HuH-7.5 (cell line): ENCODE measurements at places on chromosomes 5 and 9.

DNA sequence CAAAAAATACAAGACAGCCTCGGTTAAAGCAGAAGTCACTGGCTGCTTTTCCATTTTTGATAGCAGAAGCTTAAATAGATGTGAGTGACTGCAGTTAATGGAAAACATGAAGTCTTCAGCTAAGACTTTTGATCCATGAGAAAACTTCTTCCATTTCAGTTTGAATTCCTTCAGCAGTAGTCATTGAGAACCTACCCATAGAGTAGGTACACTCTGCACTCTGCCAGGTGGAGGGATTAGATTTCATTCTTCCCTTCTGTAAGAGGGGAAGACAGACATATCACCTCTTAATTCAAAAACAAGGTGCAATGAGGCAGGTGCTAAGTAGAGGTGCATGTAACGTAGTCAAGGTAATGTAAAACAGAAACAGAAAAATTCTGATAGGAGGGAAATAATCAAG lies 26.7 kb upstream of the XPA start:
- DNase-seq, result no peak

GRCh38 chr5:125194883-125195282 lies 448.4 kb upstream of the ZNF608 start:
- no peak for DNase-seq

- DNase-seq, result no peak
These were observed 1.3 kb upstream of the HSPA4 start for GRCh38 chr5:133050521-133050920.

DNA sequence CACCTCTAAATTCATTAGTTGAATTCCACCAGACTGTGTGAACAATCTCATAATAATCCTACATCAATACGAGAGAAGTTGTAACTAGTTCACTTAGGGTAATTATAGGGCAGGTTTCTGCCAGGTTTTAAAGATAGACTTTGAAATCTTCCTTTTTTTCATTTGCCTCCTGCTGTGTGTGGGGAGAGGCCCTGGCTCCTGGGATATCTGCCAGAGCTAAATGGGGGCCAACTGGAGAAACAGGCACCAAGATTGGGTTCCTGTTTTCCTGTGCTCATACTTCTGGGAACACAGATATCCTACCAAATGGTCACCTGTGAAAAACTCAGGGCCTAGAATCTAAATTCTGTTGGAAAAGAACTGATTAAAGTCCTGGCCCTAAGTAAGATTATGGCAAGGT lies 42.3 kb downstream of the SH3RF2 start:
- DNase-seq, result no peak

DNA sequence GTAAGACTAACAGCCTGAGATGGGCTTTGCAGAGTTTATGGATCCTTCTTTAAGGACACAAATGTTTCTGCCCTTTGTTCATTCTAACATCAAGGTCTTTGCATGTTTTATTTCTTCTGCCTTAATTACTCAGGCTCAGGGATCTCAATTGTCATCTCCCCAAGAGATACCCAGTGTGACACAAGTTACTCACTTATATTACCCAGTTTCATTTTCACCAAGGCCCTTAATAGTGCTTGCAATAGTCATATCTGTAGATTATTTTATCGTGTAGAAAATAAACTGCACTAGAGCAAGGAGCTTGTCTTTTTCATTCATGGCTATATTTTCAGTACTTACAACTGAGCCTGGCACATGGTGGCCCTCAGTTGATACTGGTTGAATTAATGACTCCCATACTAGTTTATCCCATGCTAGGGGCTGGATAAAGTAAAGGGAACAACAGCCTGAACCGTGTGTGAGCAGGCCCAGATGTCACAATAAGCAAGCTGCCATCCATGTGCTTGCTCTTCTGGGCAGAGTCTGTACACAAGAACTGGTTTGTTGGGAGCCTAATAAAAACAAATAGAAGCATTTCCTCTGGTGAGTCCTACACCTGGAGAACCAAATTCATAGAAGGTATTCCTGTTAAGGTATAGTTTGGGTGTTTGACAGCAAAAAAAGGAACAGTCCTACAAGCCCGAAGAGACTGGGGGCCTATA lies 112.5 kb upstream of the CD180 start:
- DNase-seq, result no peak

DNA sequence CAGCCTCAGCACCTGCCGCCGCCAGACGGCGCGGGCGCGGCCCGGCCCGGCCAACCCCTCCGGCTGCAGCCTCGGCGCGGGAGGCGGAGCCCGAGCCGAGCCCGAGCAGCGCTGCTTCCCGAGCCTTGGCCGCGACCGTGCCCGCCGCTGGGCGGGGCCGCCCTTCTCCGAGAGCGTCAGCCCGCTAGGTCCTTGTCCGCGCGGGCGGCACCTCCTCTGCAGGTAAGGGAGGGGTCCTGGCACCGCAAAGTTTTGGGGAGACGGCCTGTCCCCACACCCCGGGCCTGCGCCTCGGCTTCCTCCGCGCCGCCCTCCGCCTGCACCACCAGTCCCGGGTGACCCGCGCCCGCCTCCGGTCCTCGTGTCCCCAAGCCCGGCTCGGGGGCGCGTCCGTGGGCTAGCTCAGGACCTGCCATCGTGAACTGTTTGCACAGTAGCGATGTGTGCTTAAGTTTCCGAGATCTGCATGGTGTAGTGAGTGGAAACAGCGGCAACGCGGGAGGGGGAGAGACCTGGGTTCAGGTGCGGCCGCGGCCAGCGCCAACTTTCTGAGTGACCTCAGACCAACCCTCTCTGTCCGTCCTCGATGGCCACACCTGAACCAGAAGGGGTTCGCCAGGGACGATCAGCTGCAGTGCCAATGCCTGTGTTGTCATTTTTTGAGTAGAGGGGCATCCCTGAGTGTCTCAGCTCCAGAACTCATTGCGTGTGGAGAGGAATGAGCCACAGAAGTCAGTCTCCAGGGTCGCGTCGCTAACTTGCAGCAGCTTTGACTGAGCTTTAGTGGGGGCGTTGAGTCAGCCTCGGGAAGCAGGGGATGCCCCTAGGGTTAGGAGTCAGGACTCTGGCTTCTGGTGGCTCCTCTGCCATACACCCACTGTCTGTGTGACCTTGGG lies at the start of gene FRMPD1:
Gene FRMPD1 (plus strand): TSS at position 82 of the 896 bp plus-strand sequence. CDS start 41,688 bp downstream, outside the sequence.
- DNase-seq, result peak; percentile 73

DNA sequence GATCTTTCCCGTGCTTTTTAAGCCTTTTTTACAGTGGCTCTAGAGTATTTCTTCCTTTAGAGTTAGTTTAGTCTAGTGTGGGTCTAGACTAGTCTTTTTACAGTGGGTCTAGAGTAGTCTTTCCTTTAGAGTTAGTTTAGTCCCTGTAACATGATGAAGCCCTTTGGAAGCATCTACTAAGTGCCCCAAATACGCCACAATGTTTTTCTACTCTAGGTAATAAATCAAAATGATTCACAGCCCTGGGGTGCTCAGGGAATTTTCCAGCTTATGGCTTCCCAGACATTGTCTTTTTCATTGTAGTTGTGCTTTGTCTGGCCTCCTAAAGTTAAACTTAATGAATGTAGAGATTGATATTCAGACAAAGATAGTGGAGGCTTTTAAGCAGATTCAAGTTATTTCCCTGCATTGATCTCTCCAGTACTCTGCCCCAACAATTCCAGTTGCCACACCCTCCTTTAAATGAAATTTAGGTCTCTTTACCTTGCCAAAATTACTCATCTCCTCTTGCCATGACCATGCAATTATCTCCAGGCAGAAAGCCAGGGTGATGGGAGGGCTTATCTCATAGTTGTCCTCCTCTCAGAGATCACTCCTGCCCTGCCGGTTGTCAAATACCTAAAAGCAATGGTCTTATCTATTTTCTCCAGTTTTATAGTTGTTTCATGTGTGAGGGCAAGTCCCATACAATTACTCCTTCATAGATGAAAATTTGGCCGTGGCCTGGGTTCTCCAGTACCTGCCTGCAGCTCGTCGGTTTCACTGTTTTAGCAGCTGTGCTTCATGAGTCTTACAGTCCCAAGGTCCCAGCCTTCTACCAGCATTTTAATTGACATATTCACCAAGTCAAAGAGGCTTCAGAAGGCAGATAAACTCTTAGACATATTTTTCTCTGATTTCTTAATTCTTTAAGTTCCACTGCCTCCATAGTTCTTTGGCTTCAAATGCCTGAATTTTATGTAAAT lies 794.0 kb upstream of the COX7C start:
- DNase-seq, result no peak

- DNase-seq, result no peak
These were observed 26.2 kb downstream of the AGTPBP1 start for GRCh38 chr9:85715587-85715986.

DNA sequence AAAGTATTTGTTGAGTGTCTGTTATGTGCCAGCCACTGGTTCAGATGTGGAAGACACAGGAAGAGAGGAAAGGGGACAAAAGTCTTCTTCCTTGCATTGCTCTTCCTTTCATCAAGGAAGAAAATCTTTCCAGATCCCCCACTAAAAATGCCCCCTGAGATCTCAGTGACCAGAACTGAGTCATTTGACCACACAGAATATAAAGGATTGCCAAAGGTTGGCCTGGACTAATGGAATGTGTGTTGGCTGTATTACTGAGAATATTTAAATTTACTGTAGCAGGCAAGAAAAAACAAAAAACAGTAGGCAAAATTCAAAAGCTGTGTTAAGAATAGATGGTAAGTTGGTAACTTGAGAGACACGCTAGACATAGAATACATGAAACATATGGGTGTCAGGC lies 10.0 kb upstream of the SEPTIN8 start:
- DNase-seq, result no peak

DNA sequence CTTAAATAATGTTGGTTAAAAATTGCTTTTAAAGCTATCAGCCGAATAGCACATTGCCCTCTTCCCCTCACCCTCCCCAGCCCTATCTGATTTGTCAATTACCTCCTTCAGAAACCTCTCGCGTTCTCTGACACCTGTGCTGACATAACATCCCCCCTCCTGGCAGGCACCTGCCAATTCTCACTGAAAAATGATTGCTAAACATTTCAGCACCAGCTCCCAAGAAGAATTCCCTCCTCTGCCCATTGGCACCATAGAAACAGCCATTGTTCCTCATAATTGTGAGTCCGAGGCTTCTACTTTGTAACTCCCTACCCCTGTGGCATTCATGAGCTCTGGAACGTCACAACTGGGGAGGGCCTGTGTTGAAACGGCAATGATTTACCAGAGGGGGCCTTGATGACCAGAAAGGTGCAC lies 20.2 kb downstream of the CDH6 start:
- peak; percentile 19 for DNase-seq

GRCh38 chr9:16023446-16023845 lies 470.6 kb downstream of the CCDC171 start:
- no peak for DNase-seq

GRCh38 chr9:14207352-14207995 lies 106.5 kb downstream of the NFIB start:
- DNase-seq, result no peak

DNA sequence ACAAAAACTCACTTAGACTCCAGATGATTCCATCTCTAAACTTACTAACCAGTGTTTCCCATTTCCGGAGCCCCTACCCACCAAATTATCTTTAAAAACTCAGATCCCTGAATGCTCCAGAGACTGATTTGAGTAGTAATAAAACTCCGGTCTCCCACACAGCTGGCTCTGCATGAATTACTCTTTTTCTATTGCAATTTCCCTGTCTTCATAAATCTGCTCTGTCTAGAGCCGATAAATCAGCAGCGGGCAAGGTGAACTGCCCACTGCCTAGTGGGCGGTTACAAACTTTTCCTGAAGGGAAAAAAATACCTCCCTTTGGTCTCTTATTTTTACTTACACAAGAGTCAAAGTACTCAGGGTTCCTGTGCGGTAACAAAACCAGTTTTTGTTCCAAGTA lies 624.4 kb upstream of the RORB start:
- no peak for DNase-seq

- DNase-seq, result no peak
These were observed 115.4 kb downstream of the ZNF608 start for GRCh38 chr5:124630767-124631704.

DNA sequence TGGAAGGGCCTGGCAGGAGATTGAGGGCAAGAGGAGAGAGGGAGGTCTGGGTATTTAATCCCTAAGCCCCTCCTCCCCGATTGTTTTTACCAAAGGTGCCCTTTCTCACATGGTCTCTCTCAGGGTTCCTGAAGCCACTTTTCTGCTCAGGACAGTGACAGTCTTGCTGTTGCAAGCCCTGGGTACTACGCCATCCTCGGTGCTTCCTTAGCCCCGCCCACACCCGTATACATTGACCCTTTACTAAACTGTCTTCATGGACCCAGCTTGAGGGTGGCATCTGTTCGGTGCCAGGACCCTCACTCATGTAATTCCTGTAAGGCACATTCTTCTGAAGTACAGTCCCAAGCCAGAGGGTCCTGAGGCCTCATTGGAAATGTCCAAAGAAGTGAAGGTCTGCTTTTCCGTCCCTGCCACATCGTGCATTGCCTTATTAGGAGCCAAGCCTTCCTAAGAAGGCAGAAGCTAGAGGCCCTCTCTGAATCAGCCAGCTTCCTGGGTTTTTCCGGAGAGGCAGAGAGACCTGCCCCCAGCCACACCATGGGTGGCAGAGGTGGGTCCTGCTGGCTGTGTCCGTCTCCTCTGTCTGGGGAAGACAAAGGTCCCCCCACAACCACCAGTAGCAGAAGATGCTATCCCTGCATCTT lies 1.9 kb upstream of the SH3PXD2B start:
- no peak for DNase-seq

DNA sequence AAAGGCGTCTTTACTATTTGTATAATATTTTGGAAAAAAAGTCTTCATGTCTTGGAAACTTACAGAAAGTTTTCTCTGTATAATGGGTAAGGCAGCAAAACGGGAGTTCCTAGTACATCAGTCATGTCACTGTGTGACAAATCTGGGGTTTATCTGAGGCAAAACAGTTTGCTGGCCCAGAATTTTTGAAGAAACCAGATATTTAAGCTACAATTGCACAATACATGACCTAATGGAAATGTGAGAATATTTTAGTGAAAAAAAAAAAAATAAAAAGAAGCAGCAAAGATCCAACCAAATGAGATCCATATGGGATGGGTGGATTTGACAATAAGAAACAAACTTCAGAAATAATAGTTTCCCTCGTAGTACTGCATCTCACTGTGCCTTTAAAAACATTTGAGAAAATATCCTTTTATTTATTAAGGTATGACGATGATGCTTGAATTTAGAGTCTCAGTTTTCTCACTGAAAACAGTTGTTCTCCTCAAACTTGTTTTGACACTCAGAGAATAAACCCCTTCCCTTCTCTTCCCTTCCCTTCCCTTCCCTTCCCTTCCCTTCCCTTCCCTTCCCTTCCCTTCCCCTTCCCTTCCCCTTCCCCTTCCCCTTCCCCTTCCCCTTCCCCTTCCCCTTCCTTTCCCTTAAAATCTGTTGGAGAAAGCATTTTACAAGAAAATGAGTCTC lies 180.5 kb upstream of the TUT7 start:
- DNase-seq, result no peak

GRCh38 chr9:105306351-105307140 lies 62.1 kb downstream of the SLC44A1 start:
- no peak for DNase-seq

DNA sequence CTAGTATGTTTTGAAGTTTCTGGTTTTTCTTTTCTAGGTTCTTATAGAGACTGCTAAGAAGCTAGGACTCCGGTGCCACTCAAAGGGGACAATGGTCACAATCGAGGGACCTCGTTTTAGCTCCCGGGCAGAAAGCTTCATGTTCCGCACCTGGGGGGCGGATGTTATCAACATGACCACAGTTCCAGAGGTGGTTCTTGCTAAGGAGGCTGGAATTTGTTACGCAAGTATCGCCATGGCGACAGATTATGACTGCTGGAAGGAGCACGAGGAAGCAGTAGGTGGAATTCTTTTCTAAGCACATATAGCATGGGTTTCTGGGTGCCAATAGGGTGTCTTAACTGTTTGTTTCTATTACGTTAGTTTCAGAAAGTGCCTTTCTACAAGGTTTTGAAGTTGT lies 52.2 kb downstream of the MTAP start:
- no peak for DNase-seq
